ENCODE measurements at places on chromosomes 4 and X.
A peak's percentile ranks its signal among the peaks of the same experiment; 100 is the strongest.

DNA sequence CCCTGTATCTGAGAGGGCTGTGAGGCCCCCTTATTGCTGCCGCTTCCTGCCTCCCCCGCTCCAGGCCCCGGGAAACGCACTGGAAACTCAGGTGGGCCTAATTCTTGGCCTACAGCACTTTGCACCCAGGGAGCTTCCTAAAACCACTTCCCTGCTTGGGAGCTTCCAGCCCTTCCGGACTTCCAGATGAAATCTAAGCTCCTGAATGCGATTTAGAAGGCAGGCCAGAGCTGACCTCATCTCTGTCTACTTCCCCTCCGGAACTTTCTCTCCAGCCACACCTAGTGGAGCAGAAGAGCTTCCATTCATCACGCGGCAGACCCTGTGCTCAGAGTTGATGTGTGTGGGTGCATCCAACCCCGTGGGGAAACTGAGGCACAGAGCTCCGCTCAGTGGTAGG, 84.2 kb downstream of the SORCS2 start:
- no peak for DNase-seq

- no peak for DNase-seq
Observed at GRCh38 chrX:17923546-17923945, 62.4 kb upstream of the RAI2 start.

- DNase-seq, result no peak
Observed at GRCh38 chrX:132491191-132491590, 2.4 kb upstream of the MBNL3 start.

GRCh38 chr4:141058591-141059512, 74.4 kb downstream of the RNF150 start:
- no peak for DNase-seq

- no peak for DNase-seq
Observed at GRCh38 chr4:127131527-127131926, 501.2 kb upstream of the INTU start.

DNA sequence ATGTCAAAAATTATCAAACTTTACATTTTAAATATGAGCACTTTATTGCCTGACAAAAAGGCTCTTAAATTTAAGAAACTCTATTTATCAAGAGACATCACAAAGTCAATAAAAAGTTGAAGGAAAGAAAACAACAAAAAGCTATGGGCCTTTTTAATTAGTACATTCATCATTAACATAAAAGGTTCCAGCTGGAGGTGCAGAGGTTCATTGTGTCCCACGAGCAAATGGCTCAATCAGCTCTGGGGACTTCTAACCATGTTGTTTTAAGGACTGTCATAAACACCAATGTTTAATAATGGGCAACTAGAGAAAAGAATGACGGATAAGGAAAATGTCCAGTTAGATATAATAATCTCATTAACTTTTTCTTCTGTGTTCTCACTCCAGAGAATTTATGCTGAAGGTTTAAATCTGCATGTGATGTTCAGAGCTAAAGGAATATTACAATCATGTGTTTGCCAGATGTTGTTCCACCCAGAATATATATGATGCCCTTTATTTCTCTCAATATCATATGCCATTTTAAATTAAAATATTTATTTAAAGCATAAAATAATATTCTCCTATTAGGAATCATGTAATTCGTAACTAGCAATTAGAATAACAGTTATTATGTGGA, 840.3 kb upstream of the ADGRL3 start:
- no peak for DNase-seq

DNA sequence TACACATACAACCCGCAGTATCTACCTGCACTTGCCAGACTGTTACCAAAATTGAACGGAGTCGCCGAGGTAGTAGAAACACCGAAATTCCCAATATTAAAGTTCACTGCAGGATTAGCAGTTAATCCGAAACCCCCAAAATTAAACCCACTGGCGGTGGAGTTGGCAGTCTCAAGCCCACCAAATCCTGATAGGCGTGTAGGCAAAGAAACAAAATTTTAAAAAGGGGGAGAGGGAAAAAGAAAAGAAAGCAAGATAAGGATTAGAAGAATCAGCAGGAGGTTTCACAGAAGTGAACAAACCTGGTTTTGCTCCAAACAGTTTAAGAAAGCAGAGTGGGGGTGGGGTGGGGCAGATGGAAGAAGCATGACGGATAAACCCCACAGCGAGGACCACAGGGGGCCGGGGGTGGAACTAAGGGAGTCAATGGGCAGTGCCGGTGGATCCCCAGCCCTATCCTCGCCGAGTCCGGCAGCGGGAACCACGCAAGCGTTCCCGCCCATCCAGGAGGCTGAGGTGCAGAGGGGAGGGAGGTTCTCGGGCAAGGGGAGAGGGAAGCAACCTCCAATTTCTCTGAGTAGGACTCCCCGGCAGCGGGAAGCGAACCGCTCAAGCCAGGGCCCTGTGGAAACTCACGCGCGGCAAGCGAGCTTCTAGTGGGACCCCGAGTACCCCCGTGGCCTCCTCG, 599 bp downstream of the NUP54 start:
- DNase-seq, result peak; percentile 9

DNA sequence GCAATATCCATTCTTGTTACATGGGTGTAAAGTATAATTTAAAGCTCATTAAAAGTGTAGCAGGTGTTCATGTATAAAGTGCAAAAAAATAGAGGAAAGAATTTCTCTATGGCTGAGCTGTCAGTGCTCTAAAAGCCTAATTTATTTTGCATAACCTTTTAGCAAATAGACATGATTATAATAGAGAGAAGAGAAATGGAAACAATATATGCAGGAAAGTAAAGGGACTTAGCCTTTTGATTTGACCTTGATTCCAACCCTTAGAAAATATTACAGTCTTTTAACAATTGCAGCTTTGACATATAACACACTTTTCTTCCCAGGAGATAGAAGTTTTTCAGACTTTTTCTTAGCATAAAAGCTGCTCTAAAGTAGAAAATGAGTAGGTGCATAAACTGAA, 978.3 kb downstream of the PCDH18 start:
- no peak for DNase-seq

GRCh38 chr4:107492566-107492965, 227.5 kb downstream of the PAPSS1 start:
- no peak for DNase-seq
